Occipital lobe (tissue), 3 donors: ENCODE measurements at places on chromosomes 2 and 18.
A peak's percentile ranks its signal among the peaks of the same experiment; 100 is the strongest.

- peak; percentile 11 for DNase-seq
Measured at GRCh38 chr18:57352761-57353136, 392 bp downstream of the ST8SIA3 start.

- no peak for DNase-seq
Measured at GRCh38 chr2:188279093-188279445, 12.6 kb upstream of the GULP1 start.

DNA sequence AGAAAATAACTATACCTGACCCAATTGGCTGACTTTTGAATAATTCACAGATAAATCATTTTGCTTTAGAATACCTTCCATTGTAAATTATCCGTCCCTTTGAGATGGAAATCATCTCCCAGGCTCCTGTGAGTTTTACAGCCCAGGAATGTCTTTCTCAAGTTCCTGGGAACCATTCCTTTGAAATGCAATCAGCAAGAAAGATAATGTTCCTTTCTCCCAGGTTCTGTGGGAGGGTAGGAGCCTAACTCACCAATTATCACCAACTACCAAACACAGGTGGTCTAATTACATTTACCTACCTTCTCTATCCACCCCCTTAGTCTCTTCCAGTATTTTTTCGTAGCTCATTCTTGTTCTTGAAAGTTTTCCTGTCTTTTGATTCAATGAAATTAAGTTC lies 1016.0 kb downstream of the SOCS6 start:
- DNase-seq, result no peak

GRCh38 chr18:22314001-22314400 lies 103.7 kb downstream of the CTAGE1 start:
- DNase-seq, result no peak

DNA sequence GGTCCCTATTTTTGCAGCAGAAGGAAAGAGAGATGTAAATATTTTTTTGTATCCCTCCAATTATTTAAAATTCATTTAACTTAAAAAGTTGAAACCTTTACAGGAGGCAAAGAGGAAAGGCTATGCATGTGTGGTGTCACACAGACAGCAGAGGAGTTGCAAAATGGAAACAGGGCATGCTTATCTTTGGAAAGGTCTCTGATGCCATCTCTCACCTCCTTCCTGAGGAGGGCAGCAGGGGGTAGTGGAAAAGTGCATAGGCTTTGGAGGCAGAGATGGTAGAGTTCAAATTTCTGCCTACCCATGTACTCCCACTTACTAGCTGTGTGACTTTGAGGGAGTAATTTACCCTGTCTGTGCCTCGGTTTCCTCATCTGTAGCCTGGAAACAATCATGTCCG lies 99.6 kb upstream of the MCFD2 start:
- DNase-seq, result no peak

- no peak for DNase-seq
Measured at GRCh38 chr18:77045677-77046076, 86.9 kb downstream of the MBP start.

DNA sequence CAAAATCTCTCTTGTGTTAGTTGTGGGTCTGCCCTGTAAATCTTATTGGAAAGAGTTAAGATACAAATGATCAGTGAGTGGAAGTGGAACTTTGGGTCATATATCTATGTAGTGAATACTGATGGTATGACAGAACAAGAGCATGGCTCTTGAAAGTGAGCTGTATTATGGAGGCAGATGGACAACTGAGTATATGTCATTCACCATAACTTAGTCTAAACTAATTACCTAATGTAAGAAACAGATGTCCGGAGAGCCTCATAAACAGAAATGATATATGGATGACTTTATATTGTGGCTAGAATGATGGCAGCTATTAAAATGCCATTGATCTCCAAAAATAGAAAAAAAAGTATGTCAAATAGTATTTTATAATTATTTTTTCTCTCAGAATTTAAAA lies 72.4 kb downstream of the FASTKD2 start:
- no peak for DNase-seq

GRCh38 chr2:203909261-203909967 lies 27.1 kb upstream of the ICOS start:
- DNase-seq, result no peak

DNA sequence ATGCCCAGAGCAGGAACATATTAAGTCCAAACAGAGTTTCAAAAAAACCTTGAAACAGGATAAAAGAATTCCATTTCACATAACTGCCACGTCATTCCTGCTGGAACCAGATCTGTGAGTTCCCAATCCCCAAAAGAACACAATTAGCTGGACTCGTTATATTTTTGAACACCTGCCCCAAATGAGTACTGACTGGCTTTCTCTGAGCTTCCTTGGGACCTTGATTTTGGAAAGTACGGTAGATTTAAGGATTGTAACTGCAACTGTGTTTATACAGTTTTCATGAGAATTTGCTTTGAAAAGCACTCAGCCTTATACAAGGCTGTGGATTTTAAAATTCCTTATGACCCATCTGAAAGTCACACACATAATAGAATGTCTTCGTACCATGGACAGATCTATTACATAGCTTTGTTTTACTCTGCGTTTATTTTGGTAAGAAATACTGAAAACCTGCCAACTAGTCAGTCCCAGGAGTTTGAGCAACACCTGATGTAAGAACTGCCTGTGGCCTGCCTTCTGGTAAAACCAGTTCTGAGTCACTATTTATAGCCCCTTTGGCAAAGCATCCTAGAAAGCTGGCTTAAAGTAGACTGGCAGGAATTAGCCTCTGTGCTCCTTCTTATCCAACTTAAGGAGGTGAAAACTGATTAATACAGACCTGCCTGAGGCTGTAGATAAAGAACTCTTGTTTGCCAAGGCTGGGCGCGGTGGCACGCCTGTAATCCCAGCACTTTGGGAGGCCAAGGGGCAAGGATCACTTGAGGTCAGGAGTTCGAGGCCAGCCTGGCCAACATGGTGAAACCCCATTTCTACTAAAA lies 48.1 kb downstream of the MERTK start:
- peak; percentile 11 for DNase-seq

DNA sequence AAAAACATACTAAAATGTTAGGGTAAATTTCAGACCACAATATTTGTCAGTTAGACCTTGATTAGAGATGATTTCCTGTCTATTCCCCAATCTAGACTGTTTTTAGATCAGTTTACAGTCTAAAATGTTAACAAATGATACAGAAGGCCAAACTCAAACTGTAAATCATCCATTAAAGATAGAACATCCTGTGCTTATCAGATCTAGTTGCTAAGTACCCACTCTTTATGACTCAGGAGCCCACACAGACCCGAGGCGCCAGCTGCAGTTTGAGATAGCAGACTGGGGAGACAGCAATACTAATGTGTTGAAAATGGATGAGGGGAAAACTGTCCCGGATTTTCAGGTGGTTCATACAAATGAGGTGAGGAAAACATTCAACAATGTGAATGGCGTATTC lies 113.3 kb downstream of the SCG2 start:
- no peak for DNase-seq

DNA sequence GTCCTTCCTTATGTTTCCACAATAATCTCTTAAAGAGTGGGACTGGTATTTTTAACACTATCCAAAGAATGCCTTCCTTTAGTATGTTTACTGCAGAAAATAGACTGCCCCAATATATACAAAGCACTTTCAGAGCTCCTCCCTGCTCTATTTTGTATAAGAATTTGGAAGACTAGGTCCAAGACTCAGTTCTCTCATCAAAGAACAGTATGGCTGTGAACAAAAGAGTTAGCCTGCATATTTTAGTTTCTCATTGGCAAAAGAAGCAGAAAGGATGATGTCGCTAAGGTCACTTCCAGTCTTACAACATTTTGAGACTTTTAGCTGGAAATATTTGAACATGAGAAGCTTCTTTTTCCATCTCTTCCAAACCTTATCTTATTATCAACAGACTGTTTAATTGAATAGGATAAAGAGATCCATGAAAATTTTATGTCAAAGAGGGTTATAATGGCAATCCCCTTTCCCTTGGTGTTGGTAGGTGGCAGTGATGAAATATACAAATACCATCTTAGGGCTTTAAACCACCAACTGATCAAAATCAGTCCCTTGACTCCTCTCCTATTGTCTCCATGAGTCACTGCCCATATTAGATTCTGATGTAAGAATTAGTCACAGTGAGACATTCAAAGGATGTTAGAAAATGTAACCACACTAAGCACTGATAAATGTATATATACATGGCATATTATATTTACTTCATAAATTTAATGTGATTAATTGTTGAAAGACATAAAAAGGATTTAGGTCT lies 266.9 kb upstream of the DSEL start:
- DNase-seq, result no peak

GRCh38 chr2:172106108-172106961 lies 3.6 kb upstream of the DLX2 start:
- no peak for DNase-seq

DNA sequence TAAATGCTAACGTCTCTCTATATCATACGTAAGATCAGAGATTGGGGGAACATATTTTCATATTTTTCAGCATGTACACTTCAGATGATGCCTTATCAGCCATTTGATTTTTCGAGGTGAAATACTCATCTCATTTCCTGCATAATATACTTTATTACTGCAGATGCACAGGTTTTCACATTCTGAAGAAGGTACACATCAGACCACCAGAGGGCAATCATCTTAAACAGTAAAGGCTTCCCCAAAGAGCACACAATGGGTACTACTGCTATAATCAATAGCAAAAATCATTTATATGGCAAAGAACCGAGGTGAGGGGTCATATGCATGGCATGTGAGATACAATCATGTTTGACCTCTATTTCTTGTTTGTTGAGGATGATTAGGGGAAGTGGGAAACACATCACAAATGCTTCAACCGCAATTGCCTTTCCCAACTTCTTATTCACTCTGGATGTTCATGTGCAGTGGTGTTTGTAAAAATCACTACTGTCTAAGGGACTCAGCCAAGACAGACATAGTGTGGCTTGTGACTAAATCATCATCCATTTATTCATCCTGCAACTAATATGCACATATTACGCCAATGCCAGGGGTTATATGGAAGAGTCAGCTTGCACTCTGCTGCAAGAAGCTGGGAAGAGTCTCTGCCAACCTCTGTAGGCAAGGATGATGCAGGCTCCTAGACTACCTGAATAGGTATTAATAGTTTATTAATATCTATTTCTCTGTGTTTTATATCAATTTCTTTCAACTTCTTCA lies 118.7 kb downstream of the EPB41L3 start:
- no peak for DNase-seq

DNA sequence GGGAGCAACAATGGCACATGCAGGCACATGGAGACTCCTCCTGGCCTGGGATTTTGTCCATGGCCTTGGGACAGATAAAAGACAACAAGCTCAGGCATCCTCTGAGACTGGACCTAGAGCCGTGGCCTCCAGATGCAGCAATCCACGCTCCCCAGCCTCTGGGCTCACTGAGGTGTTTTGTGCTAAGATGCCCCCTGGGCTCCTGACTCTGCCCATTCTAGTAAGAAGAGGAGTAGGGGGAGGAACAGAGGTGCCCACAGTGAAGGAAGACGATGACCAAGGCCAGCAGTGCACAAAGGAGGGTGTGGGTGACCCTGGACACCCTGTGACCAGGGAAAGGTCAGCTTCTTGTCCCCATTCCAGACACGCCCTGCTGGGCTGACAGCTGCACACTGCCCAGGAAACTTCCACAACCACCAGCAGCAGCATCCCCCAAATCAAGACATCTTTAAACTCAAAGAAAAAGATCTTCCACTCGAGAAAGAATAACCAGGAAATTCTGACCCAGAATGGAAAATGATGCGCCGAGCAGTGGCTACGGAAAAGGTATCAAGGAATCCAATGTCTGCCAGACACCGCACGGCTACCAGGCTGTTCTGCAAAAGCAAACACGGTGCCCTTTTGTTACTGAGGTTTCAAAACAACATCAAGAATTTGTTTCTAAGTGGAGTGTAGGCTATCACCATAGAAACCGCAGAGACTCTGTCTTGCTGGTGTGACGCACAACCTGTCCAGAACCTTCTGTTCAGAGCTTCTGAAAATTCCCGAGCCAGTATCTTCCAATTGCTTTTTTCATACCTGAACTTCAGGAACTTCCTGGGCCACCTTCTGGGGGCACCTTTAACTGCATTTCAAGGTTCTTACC lies 65.5 kb downstream of the ZNF516 start:
- peak; percentile 25 for DNase-seq
